Naive thymus-derived CD8-positive, alpha-beta T cell (primary cell): ENCODE measurements at places on chromosomes 6 and 20. TPM values are rescaled to one million over a fixed set of nuclear protein-coding genes. Genes with fewer than 3 reads are reported as not detected.

PAX1 gene
- not detected for polyA plus RNA-seq

ENPP5 gene
- 1.6 TPM for polyA plus RNA-seq

DNA sequence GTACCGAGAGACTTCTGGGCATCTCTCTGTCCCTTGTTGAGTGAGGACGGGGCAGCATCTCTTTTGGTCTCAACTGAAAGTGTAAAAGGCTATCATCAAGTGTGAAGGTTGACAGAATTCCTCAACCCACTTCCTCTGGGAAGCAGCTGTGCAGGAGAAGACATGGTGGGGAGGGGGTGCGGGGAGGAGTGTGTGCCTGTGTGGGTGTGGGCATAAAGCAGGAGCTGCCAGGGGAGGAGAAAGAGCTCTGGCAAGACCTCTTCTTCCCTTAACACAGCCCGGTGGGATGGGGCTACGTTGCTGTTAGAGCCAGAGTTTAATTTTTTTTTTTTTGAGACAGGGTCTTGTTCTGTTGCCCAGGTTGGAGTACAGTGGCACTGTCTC is 31.8 kb downstream of the CPXM1 start:
- no peak for DNase-seq

GRCh38 chr20:4951299-4951698 is 50.0 kb downstream of the SLC23A2 start:
- no peak for DNase-seq

- no peak for DNase-seq
Measured at GRCh38 chr6:124446961-124447360, 515.3 kb upstream of the RNF217 start.

DNA sequence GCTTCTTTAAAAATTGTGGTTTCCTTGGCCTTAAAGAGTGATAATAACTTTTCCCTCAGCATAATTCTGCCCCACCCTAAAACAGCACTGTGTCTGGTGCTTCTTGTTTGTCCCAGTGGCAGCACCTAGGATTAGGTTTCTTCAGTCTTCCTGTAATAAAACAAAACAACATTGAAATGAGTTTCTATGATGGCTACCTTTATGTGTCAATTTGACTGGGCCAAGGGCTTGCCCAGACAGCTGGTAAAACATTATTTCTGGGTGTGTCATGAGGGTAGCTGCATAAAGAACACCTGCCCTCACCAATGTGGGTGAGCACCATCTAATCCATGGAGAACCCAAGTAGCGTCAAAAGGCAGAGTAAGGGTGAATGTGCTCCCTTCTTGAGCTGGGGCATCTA is 117.8 kb downstream of the QRSL1 start:
- DNase-seq, result no peak

GRCh38 chr6:40937491-40937890 is 101.5 kb downstream of the UNC5CL start:
- no peak for DNase-seq

GRCh38 chr6:151534576-151534975 is 40.8 kb downstream of the CCDC170 start:
- no peak for DNase-seq
